GM12864 (cell line): ENCODE measurements at places on chromosomes 1 and 21.

- DNase-seq, result no peak
These were observed 53.0 kb downstream of the IER5 start for GRCh38 chr1:181141431-181141910.

GRCh38 chr1:233704898-233705723 lies 91.2 kb downstream of the KCNK1 start:
- no peak for DNase-seq

DNA sequence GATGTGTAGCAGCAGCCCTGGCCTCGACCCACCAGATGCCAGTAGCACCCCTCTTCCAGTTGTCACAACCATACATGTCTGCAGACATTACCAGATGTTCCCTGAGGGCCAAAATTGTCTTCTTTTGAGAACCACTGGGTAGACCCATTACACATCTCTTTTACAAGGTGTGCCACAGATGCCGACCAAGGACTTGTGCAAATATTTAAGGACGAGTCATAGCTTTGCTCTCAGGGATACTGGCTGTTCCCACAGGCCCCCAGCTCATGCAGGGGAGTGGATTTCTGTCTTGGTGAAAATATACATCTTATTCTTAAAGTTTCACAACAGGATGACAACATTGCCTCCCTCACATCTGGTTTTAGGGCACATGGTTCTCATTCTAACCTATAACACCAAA lies 59.4 kb upstream of the ZBTB18 start:
- DNase-seq, result no peak

DNA sequence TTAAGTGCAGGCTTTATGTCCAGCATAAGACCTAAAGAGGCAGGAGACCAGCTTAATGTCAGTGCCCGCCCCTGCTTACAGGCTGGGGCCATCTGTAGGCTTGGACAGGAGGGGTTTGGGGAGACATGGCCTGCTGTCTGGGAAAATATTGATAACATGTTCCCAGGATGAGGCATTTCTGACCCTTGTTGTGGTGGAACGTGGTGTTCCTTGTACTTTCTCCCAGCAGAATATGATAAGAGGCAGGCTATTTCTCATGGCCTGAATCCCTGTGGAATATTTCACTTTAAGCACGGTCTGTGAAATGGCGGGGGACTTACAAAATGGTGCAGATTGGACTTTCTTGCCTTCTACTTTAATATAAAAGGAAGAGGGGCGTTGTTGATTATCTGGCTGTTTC lies 41.9 kb upstream of the PLA2G5 start:
- no peak for DNase-seq

- no peak for DNase-seq
These were observed 165.5 kb upstream of the TMEM51 start for GRCh38 chr1:14987829-14988603.

DNA sequence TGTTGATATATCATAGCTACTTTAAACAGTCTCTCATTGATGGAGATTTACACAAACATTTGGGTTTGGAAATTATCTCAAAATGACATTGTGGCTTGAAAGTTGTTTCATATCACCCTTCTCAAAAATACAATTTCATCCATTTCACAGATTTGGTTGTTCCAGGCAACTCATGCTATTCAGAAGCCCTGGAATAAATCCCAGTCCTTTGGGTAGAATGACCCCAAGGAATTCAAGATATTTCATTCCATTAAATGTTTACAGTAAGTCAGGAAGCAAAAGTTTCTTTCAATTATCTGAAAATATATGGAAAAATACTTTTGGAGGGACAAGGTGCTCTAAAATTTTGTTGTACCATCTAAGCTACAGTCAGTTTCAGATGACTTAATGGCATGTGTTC lies 27.1 kb downstream of the MPZL1 start:
- no peak for DNase-seq

DNA sequence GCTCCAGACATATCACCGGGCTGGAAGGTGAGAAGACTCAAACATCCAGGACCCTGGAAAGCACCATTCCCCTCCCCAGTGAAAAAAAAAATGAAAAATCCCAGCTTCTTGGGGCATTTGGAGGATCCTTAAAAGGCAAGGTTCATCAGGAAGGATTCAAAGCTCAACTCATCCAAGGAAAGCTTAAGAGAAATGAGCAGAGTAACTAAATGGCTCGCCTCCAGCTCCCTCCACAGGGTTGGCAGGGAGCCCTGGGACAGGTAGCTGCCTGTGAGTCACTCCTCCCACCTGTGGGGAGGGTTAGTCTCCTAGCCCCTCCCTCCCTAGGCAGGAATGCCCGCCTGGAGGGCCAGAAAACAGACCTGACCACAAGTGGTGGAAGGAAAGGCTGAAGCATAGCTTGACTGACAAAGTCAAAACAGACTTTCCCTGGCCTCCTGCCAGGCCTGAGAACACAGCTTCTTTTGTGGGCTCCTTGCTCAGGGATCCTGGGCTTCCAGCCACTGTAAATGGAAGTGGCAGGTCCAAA lies 712 bp upstream of the LAMB3 start:
- no peak for DNase-seq

GRCh38 chr21:32418146-32418545 lies 5.6 kb downstream of the EVA1C start:
- no peak for DNase-seq
